NCI-H1417 treated with DMSO at 0.1 percent for 48 hours (cell line): ENCODE measurements at places on chromosomes 7 and 10.

GRCh38 chr7:116329686-116330503 is 119.6 kb downstream of the TES start:
- no peak for DNase-seq

- no peak for DNase-seq
Observed at GRCh38 chr7:157002819-157003421, 7.5 kb downstream of the MNX1 start.

- DNase-seq, result no peak
Observed at GRCh38 chr10:70847659-70848360, 32.1 kb downstream of the SGPL1 start.

GRCh38 chr10:101357958-101358357 is 4.0 kb downstream of the BTRC start:
- DNase-seq, result no peak

DNA sequence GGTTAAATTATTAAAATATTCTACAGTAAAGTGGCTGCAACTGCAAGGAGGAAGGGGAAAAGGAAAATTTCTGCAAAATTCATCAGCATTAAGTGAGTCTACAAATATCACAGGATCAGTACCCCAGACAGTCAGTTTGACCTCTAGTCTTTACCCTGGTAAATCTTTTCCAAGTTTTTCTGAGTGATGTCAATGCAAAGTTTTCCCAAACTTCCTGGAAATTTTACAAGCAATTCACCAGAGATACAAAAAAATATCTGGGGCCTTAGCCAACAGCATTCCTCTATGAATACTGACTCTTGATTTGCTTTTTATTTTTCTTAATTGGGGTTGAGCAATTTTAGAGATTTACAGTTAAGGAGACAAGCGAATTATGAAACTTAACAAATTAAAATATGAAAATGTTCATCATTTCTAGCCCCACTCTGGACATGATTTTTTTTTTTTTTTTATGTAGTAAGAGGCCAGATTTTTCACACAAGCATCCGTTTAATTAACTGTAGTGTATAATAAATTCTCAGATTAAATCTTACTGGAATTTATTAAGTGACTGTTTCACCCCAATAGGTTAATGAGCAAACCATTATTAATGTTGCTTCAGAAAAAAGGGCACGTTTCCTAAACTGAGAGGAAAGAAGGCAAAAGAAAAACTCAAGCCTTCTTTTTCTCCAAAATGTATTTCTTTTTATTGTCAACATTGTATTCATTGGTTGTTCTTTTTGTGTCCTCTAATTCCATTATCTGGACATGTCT is 539.5 kb upstream of the FZD8 start:
- no peak for DNase-seq

- no peak for DNase-seq
Observed at GRCh38 chr10:11483201-11484148, 128.0 kb downstream of the USP6NL start.
